Cerebellar nuclear complex (tissue), 1 donor: ENCODE measurements at places on chromosomes 2 and 18.

DNA sequence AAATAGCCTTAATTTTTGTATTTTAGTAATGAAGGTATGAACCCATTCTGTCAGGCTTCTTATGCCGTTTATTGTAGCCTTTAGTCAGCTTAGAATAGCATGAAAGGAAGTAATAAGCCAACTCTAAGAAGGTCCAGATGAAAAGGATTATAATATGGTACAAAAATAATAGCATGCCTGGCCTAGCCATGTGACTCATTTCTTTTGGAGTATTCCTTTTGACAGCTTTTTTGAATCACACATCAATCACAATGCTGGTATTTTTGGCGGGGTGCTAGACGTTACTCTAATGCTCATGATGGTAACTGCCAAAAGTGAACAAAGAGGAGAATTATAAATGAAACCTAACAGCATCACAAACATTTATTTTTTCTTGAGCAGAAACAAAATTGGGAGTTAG lies 19.9 kb downstream of the FMNL2 start:
- DNase-seq, result no peak

GRCh38 chr2:188813857-188814256 lies 160.3 kb upstream of the COL3A1 start:
- DNase-seq, result no peak

GRCh38 chr18:2172881-2173280 lies 398.4 kb downstream of the METTL4 start:
- DNase-seq, result no peak

DNA sequence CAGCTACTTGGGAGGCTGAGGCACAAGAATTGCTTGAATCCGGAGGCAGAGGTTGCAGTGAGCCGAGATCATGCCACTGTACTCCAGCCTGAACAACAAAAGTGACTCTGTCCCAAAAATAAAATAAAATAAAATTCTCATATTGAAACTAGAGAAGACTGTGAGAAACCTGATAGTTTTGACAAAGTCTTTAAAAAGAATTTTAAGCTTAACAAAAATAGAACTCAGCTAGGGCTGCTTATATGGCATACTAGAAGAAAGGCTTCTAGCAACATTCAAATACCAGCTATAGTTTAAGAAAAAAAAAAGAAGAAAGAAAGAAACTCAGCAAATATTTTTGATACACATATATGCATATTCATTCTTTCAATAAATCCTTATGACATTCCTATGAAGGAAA lies 13.6 kb downstream of the HADHA start:
- DNase-seq, result no peak

GRCh38 chr18:7338846-7339245 lies 108.0 kb downstream of the LRRC30 start:
- no peak for DNase-seq

DNA sequence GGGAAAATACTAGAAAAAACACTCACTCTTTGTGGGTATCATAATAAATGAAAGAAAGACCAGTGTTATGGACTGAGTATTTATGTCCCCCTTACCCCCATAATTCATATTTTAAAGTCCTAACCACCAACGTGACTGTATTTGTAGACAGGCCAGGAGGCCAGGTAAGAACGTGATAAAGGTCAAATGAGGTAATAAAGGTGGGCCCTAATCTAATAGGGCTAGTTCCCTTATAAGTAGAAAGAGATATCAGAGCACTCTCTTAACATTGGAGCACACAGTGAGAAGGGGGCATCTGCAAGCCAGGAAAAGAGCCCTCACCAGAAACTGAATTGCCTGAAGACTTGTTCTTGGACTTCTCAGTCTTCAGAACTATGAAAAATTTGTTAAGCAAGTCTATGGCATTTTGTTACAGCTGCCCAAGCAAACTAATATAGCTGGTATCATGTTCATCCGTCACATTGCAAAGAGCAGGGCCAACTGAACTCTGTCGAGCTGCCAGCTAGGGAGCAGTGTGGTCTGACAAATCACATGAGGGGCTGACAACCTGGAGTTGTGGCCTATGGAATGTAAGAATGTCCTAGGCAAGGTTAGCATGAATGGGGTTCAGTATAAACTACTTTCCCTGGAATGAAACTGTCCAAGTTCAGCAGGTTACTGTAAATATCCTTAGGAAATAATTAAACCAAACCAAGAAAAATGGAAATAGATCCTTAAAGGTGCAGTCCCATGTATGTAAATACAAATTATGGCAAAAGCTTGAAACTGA lies 280.9 kb downstream of the ZNF385B start:
- DNase-seq, result no peak

GRCh38 chr2:11280713-11281112 lies 63.7 kb downstream of the ROCK2 start:
- DNase-seq, result no peak

- DNase-seq, result no peak
Measured at GRCh38 chr2:145344076-145344724, 824.3 kb upstream of the ZEB2 start.

DNA sequence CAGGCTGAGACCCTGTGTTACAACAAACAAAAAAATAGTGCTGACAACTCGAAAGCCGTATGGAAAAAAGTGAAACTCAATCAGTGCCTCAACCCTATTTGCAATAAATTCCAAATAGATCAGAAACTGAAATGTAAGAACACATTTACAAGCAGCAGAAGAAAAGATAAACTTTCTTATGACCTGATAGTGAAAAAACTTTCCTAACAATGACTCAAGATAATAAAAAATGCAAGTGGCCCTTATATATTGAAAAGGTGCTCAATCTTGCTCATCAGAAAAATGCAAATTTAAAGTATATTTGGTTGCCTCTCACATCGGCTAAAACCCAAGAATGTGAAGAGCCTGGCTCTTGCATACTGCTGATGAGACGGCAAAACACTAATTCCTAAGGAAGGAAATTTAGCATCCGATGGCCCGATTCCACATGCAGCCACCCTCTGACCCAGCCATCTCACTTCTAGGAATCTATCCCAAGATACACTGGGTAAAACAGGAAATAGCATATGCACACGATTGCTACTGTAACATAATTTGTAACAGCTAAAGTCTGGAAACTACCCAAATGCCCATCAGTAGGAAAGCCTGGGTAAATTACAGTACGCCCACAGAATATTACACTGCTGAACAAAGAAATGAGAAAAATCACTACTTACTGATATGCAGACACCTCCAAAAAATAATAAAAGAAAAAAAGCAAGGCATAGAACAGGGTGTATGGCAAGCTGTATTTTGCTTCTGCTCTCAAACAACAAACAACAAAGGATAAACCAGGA lies 56.8 kb downstream of the HDLBP start:
- no peak for DNase-seq

DNA sequence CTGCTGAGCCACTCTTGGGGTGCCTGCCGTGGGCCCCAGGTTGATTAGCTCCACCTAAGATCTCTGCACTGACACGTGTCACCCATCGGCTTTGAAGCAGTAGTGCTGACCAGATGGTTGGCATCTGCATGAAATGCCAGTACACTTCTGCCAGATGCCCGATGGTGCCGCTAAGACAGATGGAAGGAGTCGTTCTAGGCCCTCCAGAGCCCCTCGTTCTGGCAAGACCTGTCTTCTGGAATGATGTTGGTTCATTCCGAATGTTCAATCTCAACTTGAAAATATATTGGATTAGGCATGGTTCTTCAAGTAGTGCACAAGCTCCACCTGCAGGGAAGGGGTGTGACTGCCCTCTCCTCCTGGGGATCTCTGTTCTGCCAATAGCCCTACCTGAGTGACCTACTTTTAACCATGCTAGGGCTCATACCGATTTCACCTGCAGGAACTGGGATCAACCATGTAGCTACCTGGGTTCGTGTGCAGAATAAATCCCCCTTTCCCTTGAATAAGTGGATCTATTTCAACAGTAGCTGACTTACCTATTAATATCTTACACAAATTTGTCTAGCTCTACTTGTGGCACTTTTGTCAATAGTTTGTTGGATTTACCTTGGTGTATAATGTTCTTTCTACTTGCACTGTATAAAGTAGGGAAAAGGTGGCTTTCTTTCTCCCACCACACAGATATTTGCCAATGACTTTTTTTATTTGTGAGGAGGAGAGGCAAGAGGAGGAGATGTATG lies 342.6 kb downstream of the CTNNA2 start:
- no peak for DNase-seq

- no peak for DNase-seq
Measured at GRCh38 chr2:44136252-44136651, 32.4 kb upstream of the PPM1B start.

- DNase-seq, result no peak
Measured at GRCh38 chr2:198220763-198221610, 416.6 kb downstream of the PLCL1 start.

GRCh38 chr2:192194265-192194865 lies 368 bp downstream of the TMEFF2 start:
- no peak for DNase-seq

DNA sequence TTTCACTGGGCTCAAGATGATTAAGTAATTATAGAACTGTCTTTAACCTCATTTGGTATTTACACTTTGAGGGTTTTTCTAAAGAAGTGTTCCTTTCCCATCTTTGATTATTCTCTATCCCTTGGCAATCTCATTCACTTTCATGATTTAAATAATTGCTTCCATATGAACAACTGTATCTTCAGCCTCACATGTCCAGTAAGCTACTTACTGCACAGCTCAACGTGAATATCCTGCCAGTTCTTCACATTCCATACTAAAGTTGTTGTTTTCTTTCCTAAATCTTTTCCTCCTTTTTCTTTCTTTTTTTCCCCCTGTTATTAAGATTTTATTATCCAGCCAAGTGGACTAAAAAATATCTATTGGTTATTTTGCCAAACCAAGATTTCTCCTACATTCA lies 37.7 kb downstream of the ZC3H15 start:
- DNase-seq, result no peak

DNA sequence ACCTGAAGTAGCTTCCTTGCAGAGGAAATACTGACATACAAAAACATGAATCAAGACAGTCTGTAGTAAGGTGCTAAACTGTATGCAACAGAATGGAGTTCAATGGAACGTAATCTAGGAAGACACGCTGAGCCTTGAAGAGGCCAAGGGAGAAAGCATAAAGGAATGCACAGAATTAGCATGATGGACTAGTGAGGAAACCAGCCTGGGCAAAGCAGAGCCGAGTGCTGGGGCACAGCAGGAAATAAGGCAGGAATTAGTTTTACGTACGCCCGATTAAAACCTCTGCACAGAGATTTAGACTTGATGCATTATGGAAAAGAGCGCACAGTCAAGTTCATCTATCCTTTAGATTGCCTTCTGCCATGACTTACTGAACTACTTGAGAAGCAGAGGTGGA lies 200.3 kb downstream of the DLGAP1 start:
- no peak for DNase-seq
